ENCODE measurements at places on chromosomes 16 and 17.
A peak's percentile ranks its signal among the peaks of the same experiment; 100 is the strongest.

DNA sequence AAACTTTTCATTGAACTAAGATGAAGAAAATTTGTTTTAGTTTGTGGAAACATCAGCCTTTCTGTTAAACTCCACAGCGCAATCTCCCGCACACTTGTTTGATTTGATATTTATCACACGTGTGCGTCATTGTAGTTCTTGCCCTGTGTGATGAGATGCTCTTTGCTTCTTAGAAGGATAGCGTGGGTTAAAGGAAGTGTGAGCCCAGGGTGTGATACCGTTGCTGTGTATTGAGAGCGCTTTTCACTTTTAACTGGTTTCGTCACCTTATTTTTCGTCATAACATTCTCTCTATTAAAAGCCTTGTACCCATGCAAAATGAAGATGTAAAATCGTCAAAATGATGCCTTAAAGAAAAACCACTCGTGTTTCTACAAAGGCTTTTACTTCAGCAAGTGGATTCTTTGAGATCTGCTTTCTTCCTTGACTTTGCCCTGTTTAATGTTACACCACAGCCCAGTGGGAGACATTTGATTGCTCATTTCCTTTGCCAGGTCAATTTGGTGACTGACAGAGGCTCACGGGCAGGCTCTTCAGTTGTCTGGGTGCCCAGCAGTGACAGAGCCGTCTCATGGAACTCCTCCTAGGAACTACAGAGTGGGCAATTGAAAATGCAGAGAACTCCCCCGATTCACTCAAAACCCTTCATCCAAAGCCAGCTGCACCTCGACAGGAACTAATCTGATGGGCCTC is 61.1 kb downstream of the RPA1 start:
- no peak for DNase-seq

DNA sequence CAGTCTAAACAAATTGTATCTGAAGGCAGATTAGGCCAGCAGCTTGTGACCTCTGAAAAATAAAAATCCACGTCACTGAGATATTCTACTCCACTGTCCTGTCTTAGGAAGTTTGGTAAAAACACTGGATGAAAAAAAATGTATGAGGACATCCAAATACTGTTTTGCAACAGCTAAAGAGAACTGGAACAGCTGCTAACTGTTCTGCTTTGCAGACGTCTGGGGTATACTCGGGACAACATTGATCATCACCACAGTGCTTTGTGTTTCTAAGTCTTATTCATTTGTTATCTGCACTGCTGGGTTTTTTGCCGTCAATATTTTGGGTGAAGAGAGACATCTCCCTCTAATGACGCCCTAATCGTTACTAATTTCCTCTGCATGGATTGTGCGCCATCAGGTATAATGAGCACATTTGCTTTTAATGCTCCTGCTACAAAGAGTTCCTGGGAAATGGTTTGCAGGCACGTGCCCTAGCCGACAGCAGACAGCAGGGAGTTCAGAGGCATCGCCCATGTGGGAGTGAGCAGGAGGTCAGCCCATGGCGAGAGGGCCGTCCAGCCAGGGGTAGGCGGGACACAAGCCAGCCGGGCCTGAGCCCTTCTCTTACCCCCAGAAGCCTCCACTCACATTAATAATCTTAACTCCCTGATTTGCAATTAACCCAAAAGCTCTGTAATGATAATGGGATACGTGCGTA is 87.0 kb downstream of the CBLN1 start:
- DNase-seq = no peak

- DNase-seq = no peak
These were observed 17.5 kb downstream of the RAB11FIP3 start for GRCh38 chr16:442976-443375.

- no peak for DNase-seq
These were observed 178.0 kb downstream of the RPTOR start for GRCh38 chr17:80722661-80723060.

DNA sequence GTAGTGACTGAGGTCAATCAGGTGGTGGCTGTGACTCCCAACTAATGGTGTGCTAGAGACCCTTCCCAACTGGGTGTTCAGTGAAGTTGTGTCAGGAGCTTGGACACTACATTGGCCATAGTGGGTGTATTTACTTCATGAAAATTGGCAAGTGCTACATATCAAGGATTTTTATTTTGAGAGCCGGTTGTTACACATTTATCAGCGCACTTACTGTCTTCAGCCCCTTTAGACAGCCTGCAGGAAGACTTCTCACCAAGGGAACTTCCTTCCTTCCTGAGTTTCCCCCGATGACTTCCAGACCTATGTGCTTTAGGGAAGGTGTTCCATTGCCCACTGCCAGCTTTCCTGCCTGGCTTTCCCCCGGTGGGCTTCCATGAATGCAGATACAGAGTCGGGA is 261.2 kb downstream of the CBLN1 start:
- no peak for DNase-seq

GRCh38 chr16:56610017-56610608 is 1.7 kb downstream of the MT2A start:
- no peak for DNase-seq

DNA sequence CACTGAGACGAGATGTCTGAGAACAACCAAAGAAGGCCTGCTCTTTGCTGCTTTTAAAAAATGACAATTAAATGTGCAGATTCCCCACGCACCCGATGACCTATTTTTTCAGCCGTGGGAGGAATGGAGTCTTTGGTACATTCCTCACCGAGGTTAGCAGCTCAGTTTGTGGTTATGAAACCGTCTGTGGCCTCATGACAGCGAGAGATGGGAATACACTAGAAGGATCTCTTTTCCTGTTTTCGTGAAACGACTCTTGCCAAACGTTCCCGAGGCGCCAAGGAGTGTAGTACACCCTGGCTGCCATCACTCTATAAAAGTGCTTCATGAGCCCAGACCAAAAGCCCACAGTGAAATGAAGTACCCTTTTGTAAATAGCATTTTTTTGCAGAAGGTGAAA is 87.8 kb downstream of the CRISPLD2 start:
- DNase-seq = no peak

DNA sequence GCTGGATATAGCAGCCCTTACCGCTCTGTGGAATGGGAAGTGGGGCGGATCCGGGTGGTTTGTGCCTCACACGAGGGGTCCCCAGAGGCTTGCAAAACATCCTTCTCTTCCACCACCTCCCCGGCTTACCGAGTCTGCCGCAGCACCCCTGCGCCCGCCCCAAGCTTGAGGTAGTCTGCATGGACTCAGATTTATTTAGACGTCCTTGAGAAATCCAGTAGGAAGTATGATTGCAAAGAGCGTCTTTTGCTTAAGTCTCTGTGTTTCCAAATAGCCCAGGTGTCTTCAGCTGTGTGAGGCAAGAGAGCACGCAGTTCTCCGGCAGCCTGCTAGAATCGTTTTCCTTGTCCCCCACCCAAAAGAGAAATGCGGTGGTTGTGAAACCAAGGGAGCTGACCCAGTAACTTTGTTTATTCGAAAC is 2.4 kb downstream of the KIAA0513 start:
- DNase-seq = no peak

GRCh38 chr17:43694081-43694870 is 32.6 kb upstream of the MEOX1 start:
- peak; percentile 79 for DNase-seq

DNA sequence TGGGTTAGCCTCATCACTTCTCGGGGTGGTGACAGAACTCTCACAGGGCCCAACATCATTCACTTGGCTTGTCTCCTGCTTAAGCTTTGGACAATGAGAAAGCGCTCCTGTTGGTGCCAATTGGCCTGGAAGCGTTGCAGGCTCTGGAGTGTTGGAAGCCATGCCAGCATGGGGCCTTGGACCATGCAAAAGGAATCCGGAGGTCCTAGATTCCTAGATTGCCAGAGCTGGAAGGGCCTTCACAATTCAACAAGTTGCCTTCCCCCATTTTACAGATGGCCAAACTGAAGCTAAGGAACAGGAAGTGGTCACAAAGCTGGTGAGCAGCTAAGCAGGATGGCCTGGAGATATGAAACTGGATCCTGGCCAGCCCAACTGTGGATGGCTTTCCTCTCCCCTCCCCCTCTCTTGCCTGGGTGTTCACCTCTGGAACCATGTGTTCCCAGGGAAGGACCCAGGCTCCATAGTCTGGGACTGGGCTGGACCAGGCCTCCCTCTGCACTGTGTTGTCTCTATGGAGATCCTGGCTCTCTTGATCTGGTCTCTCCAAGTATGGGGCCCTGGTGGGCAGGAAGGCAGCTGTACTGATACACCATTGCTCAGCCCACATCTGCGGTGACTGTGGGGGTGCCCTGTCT is 6.0 kb upstream of the IGFBP4 start:
- DNase-seq = no peak

All from GM20000 (cell line).